ENCODE measurements at places on chromosomes 12 and 14. TPM values are rescaled to one million over a fixed set of nuclear protein-coding genes. Genes with fewer than 3 reads are reported as not detected.

C14orf132 gene
- total RNA-seq: 3.0 TPM

XPOT gene
- 43.4 TPM for total RNA-seq

SLC6A12 gene
- total RNA-seq: 2.8 TPM

- DNase-seq: no peak
These were observed 157.4 kb downstream of the LRRK2 start for GRCh38 chr12:40382217-40382616.

DNA sequence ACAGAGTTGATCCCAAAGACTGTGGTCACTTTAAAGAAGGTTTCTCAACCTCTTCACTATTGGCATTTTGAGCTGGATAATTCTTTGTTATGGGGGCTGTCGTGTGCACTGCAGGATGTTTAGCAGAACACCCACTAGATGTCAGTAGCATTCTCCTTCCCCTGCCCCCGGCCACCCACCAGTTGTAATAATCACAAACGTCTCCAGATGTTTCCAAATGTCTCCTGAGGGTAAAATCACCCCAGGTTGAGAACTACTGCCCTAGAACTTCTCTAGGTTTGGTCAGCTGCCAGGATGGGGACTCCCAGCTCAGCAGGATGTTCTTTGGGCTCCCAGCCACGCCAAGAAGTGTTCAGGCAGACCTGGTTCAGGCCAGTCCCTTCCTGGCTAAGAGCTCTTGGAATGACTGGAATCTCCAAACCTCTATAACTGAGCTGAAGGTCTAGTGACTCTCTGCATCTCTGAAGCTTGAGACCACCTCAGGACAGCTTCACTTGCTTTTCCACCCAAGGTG, 12.5 kb upstream of the AJUBA start:
- no peak for DNase-seq
